ENCODE measurements at places on chromosomes 11 and 22. TPM values are rescaled to one million over a fixed set of nuclear protein-coding genes. Genes with fewer than 3 reads are reported as not detected.

- no peak for DNase-seq
Measured at GRCh38 chr11:118605116-118605867, 2.1 kb upstream of the PHLDB1 start.

- no peak for DNase-seq
Measured at GRCh38 chr11:13388741-13389140, 74.3 kb downstream of the BTBD10 start.

DNA sequence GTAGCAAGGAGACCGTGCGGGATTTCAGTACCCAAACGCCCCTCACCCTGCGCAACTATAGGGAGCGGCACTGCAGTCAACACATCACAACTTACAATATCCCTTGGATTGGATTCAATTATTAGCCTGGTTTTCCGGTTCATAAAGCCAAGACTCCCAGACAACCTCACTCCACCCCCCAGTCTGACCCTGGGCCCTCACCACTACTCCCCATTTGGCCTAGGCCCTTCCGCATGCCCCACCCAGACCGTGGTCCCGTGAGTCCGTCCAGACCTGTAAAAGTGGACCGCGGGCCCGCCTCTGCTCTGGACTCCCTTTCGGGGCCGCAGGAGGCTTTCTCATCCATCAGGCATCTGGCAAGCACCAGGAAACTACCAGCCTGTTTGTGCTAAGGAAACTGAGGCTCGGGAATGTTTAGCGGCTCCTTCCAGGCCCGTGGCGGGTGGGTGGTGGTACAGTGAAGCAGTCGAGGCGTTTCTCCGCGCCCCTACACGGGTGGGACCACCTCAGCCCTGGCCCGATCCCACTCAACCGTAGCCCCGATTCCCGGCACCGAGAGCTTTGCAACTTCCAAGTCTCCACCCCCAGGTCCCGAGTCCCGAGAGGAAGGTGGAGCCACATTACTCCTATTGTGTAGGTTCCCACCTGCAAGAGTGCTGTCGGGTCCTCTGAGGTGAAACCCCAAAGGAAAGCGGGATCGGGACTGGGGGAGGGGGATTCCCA lies 679 bp upstream of the DPP3 start:
- DNase-seq = peak; percentile 47

The LRRN4CL gene
- 0.06 TPM for polyA plus RNA-seq

DNA sequence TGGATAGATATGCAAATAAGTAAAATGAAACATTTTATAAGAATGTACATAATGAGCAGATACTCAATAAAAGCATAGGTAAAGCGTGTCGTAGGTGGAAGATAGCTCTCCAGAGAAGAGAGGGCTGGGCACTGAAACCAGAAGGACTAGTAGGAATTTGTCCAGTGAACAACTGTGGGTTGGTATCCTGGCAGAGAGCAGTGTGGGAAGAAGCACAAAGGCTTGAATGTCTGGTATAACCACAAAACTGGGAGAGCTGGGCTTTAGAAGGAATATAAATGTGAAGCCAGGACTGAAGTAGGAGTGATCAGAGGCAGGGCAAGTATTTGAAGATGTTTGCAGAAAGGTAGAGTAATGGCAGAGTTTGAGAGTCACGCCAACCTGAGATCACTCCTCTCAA lies 33.1 kb upstream of the CARD16 start:
- DNase-seq = no peak

GRCh38 chr11:110728883-110729282 lies 16.6 kb upstream of the ARHGAP20 start:
- DNase-seq = no peak

GRCh38 chr22:46958658-46959057 lies 196.2 kb downstream of the TBC1D22A start:
- no peak for DNase-seq

DNA sequence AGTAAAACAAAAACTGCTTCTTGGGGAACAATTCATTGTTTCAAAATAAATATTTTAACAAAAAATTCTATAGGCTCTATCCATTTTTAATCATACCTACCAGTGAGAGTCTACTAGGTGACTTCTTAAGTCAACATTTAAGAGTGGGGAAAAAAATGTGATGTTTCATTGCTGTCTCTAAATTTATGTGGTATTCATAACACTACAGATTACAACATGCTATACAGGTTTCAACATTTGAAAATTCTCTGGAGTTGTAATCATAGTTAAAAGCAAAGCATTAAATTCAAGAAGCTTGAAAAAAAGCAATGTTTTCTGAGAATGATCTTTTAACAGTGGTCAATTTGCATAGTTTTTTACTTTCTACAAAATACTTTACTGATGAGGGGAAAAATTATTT lies 18.3 kb downstream of the SBF2 start:
- DNase-seq = no peak

The LYVE1 gene
- 46.7 TPM for polyA plus RNA-seq

DNA sequence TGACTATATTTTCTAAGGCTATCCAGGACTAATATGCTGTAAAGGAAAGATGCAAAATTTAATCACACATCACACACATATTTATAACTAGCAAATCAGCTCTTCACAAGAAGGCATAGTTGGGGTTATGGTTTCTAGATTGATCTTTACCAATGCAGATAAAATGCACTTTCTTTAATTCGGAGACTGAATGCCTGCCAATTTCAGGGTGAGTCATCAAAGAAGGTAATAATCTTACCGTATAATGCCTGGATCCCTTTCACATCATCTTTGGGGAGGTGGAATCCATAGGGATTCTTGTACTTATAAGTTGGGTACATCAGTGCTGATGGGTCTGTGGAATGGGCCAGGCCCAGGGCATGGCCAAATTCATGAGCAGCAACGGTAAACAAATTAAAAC lies 16.4 kb downstream of the MMP20 start:
- no peak for DNase-seq

The LMF2 gene
- polyA plus RNA-seq = 16.7 TPM

GRCh38 chr22:16845881-16846280 lies 20.7 kb upstream of the XKR3 start:
- no peak for DNase-seq

The TMEM45B gene
- polyA plus RNA-seq = 7.2 TPM

GRCh38 chr22:20268279-20269012 lies at the start of gene RTN4R:
Gene RTN4R, minus strand, starts transcription at chr22:20268318. Its CDS starts 226 bp downstream, at chr22:20268092.
- DNase-seq = peak; percentile 69

The CALCB gene
- polyA plus RNA-seq = 0.58 TPM

DNA sequence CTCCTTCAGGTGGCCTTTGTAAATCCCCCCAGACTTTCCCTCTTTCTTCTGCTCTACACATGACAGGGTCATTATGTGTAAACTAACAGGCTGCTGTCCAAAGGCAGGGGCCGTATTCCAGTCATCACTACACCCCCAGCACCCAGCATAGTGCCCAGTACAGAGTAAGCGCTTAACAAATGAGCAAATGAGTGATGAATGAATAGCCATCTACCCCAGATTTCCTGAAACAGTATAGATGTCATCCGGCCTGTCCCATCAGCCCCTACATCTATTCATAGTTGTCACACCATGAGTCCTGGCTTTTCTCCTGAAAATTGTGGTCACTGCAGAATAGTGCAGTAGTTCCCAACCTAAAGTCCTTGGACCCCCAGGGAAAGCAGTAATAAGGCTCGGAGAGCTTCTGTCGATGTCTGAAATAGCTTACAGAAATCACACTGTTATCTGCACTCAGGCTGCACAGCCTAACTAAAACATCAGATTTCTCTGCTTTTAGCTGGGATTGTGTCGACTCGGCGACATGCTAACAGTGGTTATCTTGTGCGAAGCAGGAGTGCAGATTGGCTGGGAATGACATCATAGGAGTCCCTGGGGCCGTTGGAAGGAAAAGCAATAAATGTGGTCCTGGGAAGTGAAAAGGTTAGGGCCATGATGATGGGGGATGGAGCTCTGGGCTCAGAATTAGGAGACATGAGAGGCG lies 143.8 kb upstream of the NECTIN1 start:
- DNase-seq = no peak

The SPI1 gene
- polyA plus RNA-seq = 14.4 TPM

The OR51I1 gene
- not detected for polyA plus RNA-seq

DNA sequence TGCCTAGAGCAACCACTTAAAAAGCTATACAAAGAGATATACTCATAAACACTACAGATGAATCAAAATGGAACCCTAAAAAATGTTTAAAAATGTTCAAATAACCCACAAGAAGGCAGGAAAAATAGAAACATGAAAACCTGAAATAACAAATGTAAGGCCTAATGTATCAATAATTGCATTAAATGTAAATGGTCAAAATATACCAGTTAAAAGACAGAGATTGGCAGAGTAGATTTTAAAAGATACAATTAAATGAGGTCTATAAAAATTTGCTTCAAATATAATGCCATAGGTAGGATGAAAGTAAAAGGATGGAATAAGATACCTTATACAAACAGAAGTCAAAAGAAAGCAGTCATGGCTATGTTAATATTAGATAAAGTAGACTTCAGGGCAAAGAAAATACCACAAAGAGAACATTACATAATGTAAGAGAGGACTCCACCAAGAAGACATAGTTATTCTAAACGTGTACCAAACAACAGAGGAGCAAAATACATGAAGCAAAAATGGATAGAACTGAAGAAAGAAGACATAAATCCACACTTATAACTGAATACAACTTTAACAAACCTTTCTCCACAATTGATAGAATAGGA lies 25.2 kb downstream of the SHANK2 start:
- no peak for DNase-seq
